ENCODE measurements at places on chromosomes 7 and 10. TPM values are rescaled to one million over a fixed set of nuclear protein-coding genes. Genes with fewer than 3 reads are reported as not detected.
A peak's percentile ranks its signal among the peaks of the same experiment; 100 is the strongest.

GRCh38 chr10:72695496-72695895 is 3.6 kb downstream of the MCU start:
- no peak for DNase-seq

The SPACDR gene
- 3.6 TPM for total RNA-seq

DNA sequence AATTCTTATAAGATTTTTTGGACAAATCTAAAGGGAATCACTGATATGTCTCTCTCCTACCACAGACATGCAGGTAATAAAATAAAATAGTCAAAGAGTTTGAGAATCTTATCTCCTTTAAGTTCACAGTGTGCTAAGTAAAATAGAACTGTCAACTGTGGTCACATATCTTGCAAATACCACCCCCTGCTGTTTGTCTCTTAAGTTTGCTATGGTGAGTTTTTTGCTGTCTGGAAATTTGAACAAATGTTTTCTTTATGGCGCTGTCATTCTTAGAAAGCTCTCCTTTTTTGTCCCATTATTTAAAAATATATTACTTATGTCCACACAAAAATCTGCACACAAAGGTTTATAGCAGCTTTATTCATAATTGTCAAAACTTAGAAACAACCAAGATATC is 19.6 kb downstream of the GIMAP5 start:
- DNase-seq, result no peak

DNA sequence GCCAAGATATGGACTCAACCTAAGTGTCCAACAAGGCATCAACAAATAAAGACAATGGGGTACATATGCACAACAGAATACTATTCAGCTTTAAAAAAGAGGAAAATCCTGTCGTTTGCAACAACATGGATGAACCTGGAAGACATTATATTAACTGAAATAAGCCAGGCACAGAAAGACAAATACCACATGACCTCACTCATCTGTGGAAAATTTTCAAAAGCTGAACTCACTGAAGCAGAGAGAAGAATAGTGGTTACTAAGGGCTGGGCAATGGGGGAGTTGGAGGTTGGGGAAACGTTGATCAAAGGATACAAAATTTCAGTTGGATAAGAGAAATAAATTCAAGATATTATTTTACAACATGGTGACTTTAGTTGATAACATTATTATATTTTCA is 221.4 kb upstream of the PITRM1 start:
- no peak for DNase-seq

- no peak for DNase-seq
Observed at GRCh38 chr10:8852546-8852945, 798.1 kb downstream of the GATA3 start.

GRCh38 chr10:117631276-117632145 is 89.0 kb downstream of the EMX2 start:
- no peak for DNase-seq

The SLC13A1 gene
- not detected for total RNA-seq

The FAM25G gene
- not detected for total RNA-seq

The VSIR gene
- 171 TPM for total RNA-seq

The DPY19L1 gene
- total RNA-seq, result 29.9 TPM

GRCh38 chr10:86439544-86439943 is 72.9 kb upstream of the GRID1 start:
- DNase-seq, result peak; percentile 82

The AHCYL2 gene
- 46.1 TPM for total RNA-seq

GRCh38 chr10:110503528-110504110 is 5.9 kb downstream of the DUSP5 start:
- DNase-seq, result no peak

DNA sequence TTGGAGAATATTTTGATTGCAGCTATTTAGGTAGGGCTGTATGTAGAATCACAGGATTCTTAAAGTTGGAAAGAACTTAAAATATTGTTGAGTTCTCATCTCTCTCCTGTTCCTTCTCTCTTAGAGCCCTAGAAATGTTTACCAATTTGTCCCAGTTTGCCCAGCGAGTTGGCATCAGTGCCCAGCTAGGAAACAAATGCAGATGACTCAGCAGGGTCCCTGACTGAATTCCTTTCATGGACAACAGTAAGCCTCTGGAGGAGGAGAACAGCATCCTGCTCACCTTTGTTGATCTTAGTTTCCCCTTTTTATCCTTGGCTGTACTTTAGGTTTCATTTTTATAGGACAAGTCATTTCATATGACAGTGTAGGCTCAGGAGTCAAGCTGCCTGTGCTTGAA is 89.3 kb downstream of the SEC23IP start:
- DNase-seq, result no peak

- DNase-seq, result no peak
Observed at GRCh38 chr10:79327090-79327457, 20.2 kb upstream of the PPIF start.

DNA sequence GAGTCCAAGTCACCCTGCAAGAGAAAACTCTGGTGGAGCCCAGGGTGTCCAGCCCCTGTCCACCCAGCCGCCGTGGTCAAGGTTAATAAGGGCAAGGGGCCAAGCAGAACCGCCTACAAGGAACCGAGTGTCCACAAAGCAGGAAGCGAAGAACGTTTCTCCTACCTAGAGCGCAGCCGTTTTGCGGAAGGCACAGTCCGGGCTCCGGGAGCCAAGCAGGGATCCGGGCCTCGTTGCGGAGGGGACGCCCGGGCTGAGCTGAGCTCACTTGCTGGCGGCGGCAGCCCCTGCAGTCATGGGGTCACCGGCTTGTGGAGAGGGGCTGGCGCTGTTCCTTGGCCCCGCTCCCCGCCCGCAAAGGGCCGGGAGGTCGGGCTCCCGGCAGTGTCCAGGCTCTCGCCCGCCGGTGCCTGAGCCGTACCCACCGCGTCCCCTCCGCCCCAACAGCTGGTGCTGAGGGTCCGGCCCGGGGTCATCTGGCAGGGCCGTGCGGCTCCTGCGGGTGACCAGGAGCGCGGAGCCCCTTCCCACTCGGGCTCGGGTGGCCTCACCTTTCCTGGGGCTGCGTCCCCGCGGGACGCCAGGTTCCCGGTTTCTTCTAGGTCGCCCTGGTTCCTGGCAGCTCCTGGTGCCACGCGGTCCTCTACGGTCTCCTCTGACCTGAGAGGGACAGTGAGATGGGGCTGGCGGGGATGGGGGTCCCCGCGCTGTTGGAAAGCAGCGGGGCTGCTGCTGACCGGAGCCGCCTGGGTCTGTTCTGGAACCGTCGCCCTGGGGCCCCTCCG is 14.0 kb upstream of the ZNF273 start:
- DNase-seq, result no peak

The MSMB gene
- total RNA-seq, result not detected

The PON3 gene
- 8.9 TPM for total RNA-seq

- DNase-seq, result no peak
Observed at GRCh38 chr7:57388761-57389160, 61.2 kb upstream of the ZNF716 start.

GRCh38 chr10:5467207-5467535 is 32.2 kb downstream of the CALML5 start:
- DNase-seq, result no peak

The PNPLA8 gene
- 34.3 TPM for total RNA-seq
